ENCODE measurements at places on chromosomes 7 and 10.

- DNase-seq: no peak
Observed at GRCh38 chr7:108415821-108416536, 40.3 kb downstream of the NRCAM start.

DNA sequence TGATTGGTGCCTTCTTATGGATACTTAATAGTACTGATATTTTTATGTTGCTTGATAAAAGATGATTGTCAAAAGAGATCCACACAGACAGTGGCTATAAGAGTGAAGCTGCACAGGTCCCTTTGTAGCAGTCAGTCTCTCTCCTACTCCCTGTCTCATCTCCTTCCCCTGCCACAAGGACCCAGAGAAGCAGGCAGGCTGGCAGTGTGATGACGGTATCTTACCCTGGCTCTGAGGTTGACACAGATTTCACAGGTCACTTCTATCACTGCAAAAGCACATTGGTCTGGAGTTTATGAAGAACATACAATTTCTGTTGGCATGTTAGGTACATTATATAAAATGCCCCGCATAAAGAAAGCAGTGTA is 64.4 kb upstream of the AHR start:
- peak; percentile 49 for DNase-seq

GRCh38 chr10:98673171-98673782 is 226.5 kb upstream of the HPS1 start:
- no peak for DNase-seq

DNA sequence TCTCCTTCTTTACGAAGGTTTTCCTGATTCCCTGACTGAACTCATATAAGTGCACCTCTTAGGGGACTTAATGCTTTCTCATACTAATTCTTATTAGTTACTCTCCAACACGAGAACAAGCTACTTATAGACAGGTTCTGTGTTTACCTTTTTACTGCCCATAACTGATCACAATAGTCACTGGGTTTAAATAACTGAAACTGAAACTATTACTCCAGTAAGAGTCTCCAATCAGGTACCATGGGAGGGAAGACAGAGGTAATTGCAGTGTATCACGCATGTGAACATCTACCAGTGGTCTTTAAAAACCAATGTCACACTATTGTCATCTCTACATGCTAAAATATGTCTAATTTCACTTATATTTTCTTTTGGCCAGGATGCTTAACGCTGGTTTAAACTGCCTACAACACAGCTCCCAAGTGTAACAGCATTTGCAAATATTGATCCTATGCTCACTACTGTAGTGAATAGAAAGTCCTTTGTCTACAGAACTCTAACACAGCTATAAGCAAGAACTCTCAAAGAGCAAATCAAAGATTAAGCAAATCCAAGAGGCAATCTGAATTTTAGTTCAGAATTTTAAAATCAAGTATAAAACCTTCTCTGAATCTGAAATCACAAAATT is 3.6 kb downstream of the GDI2 start:
- DNase-seq: no peak

GRCh38 chr10:14489522-14490177 is 158.9 kb upstream of the FRMD4A start:
- DNase-seq: no peak

GRCh38 chr7:25187932-25188331 is 40.4 kb downstream of the NPVF start:
- DNase-seq: no peak

- DNase-seq: peak; percentile 81
Observed at GRCh38 chr10:70558871-70559810, 43.4 kb downstream of the PRF1 start.

GRCh38 chr10:22429146-22429545 is 83.8 kb downstream of the SPAG6 start:
- no peak for DNase-seq

DNA sequence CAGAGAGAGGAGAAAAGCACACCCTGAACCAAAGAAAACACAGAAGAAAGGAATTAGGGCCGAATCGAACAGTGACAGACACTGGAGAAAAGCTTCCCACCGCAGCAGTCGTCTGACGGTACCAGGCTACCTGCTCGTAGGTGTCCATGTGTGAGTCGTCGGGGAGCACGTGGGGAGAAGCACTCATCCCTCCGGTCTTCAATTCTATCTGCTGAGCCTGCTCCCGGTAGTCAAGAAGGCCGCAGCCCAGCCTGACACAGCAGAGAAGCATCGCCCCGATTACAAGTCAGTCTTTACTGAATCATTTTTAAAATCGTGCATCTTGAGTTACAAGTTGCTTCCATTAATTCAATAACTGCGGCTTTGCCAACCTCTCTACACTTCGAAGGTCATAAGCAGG is 24.5 kb downstream of the PITRM1 start:
- no peak for DNase-seq

DNA sequence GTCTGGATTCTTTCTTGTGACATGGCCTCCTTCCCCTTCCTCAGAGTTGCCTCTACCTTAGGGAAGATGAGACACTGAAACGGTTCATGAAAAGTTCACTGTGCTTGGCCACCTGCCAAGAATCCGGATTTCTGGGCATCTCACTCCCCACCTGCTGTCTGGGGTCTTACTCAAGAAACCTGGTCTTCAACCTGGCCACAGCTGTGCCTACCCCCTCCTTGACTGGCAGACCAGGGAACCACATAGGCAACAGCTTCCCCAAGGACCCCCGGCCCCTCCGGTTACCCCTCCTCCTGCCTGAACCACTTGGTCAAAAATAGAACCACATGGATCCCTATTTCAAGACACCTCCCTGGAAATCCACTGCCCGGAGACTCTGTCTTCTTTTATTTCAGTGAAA is 58.7 kb upstream of the NANOS1 start:
- no peak for DNase-seq

DNA sequence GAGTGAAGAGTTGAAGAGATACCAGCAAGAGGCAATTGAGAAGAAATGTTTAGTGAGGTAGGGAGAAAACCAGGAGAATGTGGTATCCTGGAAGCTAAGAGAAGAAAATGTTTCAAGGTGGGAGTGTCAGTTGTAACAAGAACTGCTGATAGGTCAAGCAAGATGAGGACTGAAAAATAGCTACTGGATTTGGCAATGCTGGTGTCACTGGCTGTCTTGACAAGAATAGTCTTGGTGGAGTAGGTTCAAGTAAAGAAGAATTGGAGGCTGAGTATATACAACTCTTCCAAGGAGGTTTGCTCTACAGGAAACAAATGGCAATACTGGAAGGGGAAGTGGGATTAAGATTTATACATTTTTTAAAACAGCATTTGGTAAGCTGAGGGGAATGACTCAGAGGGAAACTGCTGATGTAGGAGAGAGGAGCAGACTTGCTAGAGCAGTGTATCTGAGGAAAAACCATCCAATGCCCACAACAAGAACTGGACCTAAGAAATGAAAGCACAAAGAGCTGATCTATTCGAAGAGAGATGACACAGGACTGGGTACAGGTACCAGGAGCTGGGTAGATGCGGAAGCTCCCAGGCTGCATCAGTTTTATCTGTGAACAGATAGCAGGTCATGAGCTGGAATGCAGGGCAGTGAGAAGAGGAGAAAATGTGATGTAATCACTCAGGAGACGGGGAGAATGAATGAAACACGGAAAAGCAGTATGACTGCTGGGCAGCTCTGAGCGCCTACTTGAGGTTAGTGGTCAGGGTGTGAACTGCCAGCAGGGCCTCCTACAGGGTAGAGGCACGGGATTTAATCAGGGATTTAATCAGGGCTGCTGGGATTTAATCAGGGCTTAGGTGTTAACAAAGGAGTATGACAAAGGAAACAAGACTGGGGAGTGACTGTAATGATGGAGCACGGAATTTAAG is 34.5 kb downstream of the FAM25A start:
- no peak for DNase-seq

DNA sequence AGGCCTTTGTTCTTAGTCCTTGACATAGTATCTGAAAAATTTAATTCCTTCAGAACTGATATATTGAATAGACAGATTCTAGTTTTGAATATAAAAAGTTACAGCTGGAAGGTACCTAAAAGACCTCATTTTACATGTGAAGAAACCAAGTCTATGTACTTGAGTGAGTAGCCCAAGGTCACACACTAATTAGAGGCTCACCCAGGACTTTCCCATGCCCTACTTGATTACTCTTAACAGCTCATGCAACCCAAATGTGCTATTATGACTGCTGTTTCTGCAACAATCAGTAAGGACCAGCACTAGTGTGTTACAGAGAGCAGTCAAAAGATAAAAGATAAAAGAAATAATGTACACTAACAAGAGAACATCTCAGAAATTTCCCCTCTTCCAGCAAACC is 40.7 kb upstream of the BET1 start:
- no peak for DNase-seq

DNA sequence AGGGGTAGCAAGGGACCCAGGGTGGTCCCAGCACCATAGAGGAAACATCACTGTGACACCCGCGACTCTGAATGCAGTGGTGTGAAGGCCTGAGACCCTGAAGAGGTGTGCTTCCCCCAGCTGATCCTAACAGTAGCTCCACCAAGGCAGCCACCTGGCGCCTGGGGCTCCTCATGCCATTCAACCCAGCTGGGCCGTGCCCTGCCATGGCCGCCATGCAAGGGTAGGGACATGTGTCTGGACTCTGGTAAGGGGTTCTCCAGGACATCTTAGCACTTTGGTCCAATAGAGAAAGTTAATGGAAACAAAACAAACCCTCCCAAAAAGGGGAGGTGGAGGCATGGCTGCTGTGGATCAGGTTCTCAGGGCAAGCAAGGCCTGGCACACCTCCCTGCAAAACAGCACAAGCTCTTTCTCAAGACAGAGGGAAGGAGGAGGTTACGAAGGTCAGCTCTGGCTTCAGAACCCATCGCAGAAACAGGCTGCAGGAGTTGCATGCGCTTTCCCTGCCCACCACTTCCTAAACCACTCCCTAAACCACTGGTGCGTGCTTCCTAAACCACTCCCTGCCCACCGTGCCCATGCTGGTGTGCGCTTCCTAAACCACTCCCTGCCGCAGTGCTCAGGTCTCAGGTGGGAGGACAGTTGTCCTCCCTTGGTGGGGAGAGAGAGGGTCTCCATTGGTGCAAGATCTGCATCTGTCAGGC is 108.7 kb downstream of the LARP4B start:
- DNase-seq: no peak

GRCh38 chr7:119177863-119178262 is 953.4 kb downstream of the ANKRD7 start:
- DNase-seq: no peak

DNA sequence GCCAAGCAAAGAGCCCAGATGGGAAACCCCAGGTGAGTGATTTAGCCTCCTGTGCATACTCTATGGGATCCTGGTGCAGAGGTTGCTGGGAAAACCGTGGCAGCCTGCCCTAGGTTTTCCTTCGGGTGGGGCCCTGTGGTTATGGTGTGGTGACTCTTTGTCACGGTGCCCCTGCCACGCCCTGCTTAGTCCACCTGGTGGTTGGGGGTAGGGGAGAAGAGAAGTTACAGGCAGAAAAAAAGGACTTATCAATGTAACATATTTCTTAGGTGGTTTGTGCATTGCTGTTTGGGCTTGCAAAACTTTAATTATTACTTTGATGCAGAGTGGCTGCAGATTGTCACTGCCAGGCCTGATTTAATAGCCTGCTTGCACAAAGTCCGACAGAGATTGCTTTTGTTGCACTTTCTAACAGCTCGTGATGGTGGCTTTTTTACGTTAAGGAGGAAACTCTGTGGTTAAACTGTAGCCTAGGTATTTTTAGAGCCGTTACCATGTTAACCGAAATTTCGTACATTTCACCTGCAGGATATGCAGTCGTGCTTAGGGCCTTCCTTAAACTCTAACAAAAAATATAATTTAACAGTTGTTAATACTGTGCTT is 197.4 kb downstream of the RNLS start:
- peak; percentile 31 for DNase-seq

GRCh38 chr7:68187532-68187931 is 1190.9 kb downstream of the TYW1 start:
- DNase-seq: no peak
